ENCODE measurements at places on chromosomes 2 and 18.

DNA sequence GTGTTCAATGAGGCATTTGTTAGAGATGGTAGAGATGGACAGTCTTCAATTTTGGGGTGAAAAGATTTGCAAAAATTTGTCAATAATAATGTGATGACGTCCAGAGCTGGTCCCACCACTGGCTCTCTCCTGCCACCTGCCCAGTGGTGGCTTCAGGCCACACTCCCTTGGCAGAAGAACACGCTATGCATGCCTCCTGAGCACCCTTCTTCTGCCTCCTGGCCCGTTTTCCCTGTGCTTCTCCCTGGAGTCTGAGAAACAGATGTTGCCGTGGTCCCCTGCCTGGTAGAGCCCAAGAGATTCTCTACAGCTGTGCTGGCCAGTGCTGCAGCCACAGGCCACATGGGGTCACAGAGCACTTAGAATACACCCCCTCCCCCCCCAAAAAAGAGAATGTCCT is 33.6 kb downstream of the INPP5D start:
- DNase-seq: no peak

DNA sequence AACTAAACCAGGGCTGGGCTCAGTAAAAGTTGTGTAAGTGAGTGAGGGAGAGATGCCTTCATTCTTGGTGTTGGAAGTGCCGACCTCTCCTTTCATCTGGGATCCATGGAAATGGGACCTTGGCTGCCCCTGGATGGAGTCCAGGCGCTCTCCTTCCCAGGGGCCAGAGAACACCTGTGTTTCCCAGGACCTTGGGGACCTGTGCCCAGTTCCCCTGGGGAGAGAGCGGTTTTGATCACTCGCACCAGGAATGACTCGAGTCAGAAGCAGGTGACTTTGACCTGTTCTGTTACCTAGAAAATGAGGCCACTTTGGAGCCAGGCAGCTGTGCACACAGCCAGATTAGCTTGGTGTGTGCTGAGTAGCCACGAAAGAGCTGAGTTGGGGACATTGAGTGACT is 97.3 kb downstream of the SH3BP4 start:
- no peak for DNase-seq

GRCh38 chr18:70693246-70693645 is 404.4 kb downstream of the SOCS6 start:
- DNase-seq: no peak

- DNase-seq: no peak
These were observed 51.7 kb upstream of the OTX1 start for GRCh38 chr2:62998949-62999348.

DNA sequence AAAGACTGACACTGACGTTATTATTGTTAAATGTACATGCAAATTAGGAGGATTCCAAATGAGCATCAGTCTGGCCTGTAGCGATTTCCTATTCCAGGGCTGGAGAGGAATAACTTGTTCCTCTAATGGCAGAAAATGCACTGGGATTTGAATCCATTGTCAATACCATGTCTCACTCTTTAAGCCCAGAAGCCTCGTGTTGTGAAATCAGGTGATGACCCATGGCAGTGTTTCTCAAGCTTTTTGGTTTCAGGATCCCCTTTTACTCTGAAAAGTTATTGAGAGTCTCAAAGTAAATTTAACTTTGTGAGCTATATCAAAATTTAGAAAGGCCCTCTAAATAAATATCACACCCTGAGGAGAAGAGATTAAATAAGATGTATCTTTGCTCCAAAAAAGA is 279.2 kb downstream of the GALR1 start:
- DNase-seq: no peak

- peak; percentile 30 for DNase-seq
These were observed 122.4 kb downstream of the SETBP1 start for GRCh38 chr18:44803019-44803650.

DNA sequence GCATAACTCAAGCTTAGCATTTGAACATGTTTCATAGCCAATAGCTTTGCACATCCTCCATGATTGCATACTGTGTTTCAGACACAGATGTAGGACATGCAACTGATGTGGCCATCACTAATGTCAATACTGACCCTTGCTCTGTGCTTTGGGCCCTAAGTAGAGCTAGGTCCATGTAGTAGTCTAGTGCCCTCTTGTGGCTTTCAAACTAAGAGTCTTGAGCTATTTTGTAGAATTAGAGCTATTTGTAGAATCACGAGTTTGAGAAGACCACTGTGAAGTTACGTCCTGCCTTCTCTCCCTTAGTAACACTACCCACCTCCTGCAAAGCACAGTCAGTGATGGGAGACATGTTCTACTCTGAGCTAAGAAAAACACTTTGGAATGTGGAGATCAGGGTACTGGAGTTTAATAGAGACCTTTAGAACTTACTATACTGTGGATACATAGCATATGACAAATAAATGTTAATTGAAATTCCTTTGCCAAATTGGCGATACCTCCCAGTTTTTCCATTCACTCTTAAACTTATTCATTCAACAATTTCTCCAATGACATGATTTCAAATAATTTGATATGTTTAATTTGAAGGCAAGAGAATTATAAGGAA is 306.5 kb upstream of the TNP1 start:
- peak; percentile 27 for DNase-seq

GRCh38 chr2:44455877-44456276 is 94.1 kb downstream of the CAMKMT start:
- no peak for DNase-seq

- no peak for DNase-seq
These were observed 16.0 kb downstream of the ARID5A start for GRCh38 chr2:96552315-96553175.

DNA sequence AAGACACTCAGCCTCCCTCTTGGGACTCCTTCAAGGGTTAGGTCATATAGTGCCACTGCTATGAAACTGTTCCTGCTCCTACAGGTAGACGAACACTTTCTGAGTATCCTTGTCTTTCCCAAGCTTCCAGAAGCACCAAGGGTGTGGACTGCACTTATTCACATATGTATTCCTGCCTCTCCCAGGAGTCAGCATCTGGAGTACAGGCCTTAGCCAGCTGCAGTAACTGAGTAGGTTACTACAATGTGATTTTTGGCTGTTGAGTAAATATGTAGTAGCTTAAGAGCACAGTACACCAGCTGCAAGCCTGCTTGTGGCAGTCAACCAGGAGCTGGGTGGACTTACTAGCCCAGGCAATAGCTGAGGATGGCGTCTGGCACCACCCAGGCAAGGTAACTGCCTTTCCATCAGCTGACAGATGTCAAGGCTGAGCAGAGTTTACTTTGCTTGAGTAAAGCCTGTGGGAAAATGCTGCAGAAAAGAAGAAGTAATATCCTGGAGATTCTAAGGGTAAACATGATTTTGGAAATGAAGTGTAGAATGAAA is 14.0 kb upstream of the SCLY start:
- DNase-seq: no peak

GRCh38 chr2:125167152-125167551 is 1142.1 kb downstream of the CNTNAP5 start:
- peak; percentile 1 for DNase-seq

GRCh38 chr18:79916546-79917168 is 34.8 kb downstream of the SLC66A2 start:
- DNase-seq: no peak

GRCh38 chr2:100008956-100009355 is 133.4 kb downstream of the AFF3 start:
- peak; percentile 68 for DNase-seq

- DNase-seq: no peak
These were observed 5.0 kb downstream of the RAX start for GRCh38 chr18:59268127-59268720.

DNA sequence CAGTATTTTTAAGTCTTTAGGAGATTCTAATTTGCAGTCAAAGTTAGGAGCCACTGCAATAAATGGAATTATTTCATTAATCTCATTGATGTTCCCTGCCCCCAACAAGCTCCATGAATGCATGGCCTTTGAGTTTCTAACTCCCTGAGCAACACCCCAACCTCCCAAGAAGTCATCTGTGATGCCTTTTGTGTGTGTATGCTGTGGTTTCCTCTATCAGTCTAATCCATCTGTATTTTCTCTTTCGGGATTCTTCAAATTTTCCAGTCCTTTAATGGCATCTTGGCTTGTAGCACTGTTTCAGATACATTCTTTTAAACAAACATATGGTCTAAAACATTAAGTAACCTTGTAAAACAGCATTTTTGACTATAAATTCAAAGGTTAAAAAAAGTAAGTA is 16.8 kb downstream of the SERPINB10 start:
- DNase-seq: peak; percentile 27

DNA sequence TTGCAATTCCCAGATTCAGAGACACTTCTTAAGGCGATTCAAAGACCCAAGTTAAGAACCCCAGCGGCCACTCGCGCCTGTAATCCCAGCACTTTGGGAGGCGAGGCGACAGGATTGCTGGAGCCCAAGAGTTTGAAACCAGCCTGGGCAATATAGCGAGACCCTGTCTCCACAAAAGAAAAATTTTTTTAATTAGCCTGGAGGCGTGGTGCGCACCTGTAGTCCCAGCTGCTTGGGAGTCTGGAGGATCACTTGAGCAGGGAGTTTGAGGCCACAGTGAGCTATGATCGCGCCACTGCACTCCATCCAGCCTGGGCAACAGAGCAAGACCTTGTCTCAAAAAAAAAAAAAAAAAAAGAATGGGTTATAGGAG is 585 bp upstream of the ANAPC1 start:
- DNase-seq: no peak

GRCh38 chr18:45837283-45838070 is 12.0 kb downstream of the SIGLEC15 start:
- peak; percentile 41 for DNase-seq

DNA sequence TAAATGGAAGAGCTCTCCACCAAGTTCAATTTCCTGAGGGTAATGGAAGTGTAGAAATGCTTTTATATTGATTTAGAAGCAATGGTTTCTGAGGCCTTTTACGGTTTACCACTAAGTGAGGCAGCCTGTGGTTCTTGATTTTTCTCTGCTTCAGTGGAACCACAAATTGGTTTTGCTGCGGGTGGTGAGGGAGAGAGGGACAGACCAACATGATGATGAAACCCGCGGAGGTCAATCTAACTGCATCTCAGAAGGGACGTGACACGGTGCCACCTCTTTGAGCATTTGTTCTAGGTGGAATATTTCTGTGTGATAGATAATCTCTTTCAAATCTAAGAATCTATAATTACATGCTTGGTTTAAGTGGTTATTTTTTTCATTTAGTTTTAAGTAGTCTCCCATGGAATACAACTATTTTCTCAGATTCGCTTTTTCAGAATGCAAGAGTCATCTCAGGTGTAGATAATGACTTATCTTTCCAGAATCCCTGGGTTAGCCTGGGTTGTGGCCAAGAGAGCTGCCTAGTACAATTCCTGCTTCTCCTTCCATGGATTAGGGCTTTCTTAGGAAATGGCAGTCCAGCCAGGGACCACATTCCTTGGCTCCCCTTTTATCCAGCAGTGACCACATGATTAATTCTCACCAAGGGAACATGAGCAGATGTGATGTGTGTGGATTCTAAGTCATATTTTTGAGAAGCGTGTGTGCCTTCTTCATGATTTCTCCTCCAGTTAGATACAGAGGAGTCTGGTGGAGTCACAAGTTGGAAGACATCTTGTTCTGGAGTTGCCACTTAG is 52.5 kb downstream of the KCNE4 start:
- no peak for DNase-seq

DNA sequence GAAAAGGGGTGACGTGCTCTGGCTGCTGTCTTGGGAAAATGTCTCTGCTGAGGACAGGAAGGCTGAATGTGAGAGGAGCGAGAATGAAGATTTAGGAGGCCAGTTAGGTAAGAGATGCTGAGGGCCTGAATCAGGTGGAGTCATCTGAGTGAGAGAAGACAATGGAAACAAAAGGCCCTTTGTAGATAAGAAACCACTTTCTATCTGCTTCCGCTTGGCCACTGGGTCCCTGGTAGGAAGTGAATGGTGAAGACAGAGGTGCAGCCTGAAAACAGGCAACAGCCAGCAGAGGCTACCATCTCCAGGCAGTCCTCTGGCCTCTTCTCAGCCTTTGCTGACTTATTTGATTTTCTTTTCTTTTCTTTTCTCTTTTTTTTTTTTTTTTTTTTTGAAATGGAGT is 374.0 kb upstream of the SLC14A2 start:
- no peak for DNase-seq

GRCh38 chr2:47504174-47504810 is 101.3 kb downstream of the MSH2 start:
- DNase-seq: no peak

DNA sequence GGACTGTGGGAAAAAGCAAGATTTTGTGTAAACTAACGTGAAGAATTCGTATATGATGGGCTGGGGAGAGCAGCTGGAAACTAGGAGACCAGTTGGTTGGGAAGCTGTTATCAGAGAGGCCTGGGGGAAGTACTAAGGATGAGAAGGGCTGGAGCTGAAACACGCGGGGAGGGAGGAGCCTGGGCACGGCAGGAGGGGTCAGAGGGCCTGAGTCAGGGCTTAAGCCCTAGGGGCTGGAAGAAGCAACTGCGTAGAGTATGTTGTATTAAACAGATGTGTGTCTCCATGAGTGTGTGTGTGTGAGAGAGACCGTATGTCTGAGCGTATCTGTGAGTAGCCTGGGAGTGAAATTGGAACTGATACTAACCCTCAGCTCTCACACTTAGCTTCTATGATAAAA is 8.4 kb downstream of the POMC start:
- DNase-seq: peak; percentile 20

DNA sequence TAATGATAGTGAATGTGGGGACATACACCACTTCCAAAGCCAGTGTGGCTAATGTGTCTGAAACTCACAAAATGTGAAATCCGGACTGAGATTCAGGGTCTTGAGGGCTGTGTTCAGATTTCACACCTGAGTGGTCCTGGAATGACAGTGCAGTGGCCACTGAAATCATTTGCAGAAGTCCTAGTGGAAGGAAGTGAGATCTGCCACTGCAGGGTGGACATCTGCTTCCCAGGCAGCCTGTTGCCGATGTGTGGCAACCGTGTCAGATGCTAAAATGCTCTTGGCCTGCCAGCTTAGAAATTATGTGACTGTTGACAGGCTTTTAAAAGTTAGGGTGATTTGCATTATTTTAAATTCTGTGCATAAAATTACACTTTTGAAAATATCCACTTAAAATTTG is 77.8 kb upstream of the TMEM200C start:
- DNase-seq: no peak

- DNase-seq: no peak
These were observed 254.8 kb downstream of the SLC8A1 start for GRCh38 chr2:40197121-40197520.

DNA sequence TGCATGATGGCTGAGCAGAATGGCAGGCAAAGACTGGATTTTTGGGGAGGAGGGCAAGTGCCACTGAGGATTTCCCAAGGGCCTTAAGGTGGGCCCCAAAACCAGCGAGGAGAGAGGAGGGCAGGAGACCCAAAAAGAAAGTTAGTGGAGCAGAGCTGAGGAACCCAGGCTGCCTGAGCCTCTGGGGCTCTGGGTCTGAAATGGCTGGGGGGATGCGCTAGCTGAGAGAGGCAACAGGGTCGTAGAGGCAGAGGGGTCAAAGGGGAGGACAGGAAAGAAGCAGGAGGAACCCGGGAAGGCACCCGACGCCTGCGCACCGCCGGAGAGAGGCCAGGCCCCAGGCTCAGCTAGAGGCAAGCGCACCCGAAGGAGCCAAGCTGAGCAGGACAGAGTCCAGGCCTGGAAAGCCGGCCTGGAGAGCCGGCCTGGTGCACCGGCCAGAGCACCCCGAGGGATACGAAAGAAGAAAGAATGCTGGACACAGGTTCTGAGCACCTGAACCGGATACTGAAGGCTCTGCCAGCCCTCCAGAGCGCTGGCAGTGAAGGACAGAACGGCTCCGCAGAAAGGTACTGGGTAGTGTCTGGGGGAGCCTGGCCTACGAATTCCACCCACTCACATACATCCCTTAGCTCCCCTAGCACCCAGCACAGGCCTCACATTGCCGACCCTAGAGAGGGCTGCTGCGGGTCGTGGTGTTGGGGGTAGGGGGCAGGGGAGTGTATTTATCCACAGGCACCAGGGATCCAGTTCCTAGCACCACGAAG is 39.5 kb upstream of the ATP6V1B1 start:
- DNase-seq: no peak
